ENCODE measurements at places on chromosomes 6 and 20. TPM values are rescaled to one million over a fixed set of nuclear protein-coding genes. Genes with fewer than 3 reads are reported as not detected.

DNA sequence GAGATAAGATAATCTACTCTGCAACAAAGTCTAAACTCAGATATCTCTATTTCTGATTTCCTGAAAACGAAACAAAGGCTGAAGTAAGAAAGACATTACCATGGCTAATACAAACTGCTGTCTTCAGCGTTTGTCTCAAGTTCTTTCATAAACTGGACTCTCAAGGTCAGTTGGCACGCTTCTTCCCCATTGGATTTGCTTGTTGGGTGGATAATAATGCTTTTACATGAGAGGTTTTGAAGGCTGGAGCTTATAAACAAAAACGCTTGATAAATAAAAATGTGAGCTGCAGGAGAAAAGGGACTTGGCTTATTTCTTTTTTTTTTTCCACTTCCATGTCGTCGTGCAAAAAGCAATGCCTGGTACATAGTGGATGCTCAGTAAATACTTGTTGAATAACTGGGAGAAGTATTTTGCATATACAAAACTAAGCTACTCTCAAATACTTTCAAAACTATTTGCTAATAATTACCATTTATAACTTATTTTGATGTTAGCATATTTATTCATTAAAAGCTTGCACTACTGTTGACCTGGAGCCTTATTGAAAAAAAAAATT, 65.7 kb upstream of the EEF1A1 start:
- peak; percentile 82 for DNase-seq
- peak overlapping the region; percentile 95 for H3K27ac ChIP-seq
- H3K27me3 ChIP-seq: no peaks in the 10 kb centered on the region
- H3K36me3 ChIP-seq: no peaks in the 10 kb centered on the region
- H3K4me3 ChIP-seq: no peak overlapping the region
- H3K4me1 ChIP-seq: peaks cover 9% of the 10 kb centered on the region

Gene SLC16A10
- 12.0 TPM for total RNA-seq

- DNase-seq: no peak
- H3K27me3 ChIP-seq: no peaks in the 10 kb centered on the region
These were observed 8.9 kb upstream of the LKAAEAR1 start for GRCh38 chr20:64093013-64093503.

Gene GTSF1L
- total RNA-seq: 79.2 TPM

Gene CCM2L
- total RNA-seq: 2.7 TPM

Gene CD83
- total RNA-seq: 6.2 TPM

Gene ADTRP
- 8.3 TPM for total RNA-seq

Gene PPP1R14C
- total RNA-seq: 22.4 TPM

GRCh38 chr6:124962639-124963415, 590 bp downstream of the RNF217 start:
- peaks cover 13% of the 10 kb centered on the region for H3K4me1 ChIP-seq
- H3K27ac ChIP-seq: peak overlapping the region; percentile 98
- no peaks in the 10 kb centered on the region for H3K27me3 ChIP-seq
- DNase-seq: peak; percentile 68

Gene ATP9A
- 89.3 TPM for total RNA-seq

Gene E2F1
- 19.9 TPM for total RNA-seq

Gene GCNT2
- 17.0 TPM for total RNA-seq

Gene FAM184A
- total RNA-seq: 36.3 TPM

- no peaks in the 10 kb centered on the region for H3K4me1 ChIP-seq
- H3K4me3 ChIP-seq: no peak overlapping the region
- no peaks in the 10 kb centered on the region for H3K36me3 ChIP-seq
- no peak overlapping the region for H3K27ac ChIP-seq
These were observed 4.9 kb downstream of the GPR31 start for GRCh38 chr6:167152862-167153261.

GRCh38 chr6:117169064-117169665, 96.2 kb upstream of the VGLL2 start:
- H3K36me3 ChIP-seq: no peaks in the 10 kb centered on the region
- no peak overlapping the region for H3K4me3 ChIP-seq
- no peaks in the 10 kb centered on the region for H3K27me3 ChIP-seq
- no peak overlapping the region for H3K27ac ChIP-seq
- DNase-seq: no peak

Gene HLA-DQB1
- total RNA-seq: 1.7 TPM

GRCh38 chr6:111803371-111803770, 69.9 kb downstream of the FYN start:
- H3K36me3 ChIP-seq: no peaks in the 10 kb centered on the region
- no peaks in the 10 kb centered on the region for H3K27me3 ChIP-seq
- DNase-seq: no peak
- H3K4me1 ChIP-seq: peaks cover 5% of the 10 kb centered on the region

Gene LHFPL5
- 0.24 TPM for total RNA-seq

DNA sequence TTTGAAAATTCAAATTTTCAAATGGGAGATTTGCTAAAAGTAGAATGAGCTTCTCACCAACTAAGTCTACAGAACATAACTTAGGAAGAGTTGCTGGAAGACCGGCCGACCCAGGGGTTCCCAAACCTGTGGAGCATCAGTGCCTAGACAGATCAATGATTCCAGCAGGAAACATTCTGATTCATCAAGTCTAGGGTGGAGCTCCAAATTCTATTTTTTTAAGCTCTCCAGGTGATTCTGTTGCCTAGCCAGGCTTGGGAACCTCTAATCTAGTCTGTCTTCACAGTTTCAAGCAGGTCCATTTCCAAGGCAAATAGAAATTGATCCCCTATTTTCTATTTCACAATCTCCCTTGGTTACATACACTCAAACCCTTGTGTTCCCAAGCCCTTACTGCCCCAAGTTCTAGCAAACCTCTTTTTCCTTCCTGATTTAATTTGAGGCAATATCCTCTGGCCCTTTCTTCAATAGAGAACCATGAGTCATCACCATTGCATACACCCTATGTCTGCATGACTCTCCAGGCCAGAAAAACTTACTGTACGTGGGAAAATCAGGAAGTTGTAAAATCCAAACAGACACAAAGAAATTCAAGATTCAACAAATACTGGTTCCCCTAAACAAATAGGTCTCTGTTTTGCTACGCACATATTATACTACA, 8.9 kb downstream of the ATXN1 start:
- no peak overlapping the region for H3K27ac ChIP-seq
- no peaks in the 10 kb centered on the region for H3K27me3 ChIP-seq
- H3K36me3 ChIP-seq: no peaks in the 10 kb centered on the region
- no peak for DNase-seq
- no peak overlapping the region for H3K4me3 ChIP-seq

- peaks cover 9% of the 10 kb centered on the region for H3K4me1 ChIP-seq
- no peak for DNase-seq
- H3K27me3 ChIP-seq: no peaks in the 10 kb centered on the region
- H3K4me3 ChIP-seq: no peak overlapping the region
These were observed 58.3 kb upstream of the HFE start for GRCh38 chr6:26028746-26029569.

DNA sequence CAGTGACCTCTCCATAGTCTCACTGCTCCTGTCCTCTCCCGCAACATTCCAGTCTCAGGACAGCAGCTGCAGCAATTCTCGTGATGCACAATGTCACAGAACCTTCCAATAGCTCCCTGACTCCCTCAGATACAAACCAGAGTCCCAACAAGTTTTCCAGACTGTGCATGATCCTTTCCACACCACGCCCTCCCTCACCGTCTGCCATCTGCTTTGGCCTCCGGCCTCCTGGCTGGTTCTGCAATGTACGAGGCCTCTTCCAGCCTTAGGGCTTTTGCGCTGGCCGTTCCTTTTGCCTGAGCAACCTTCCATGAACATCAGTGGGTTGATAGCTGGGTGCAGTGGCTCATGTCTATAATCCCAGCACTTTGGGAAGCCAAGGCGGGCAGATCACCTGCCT, 9.6 kb downstream of the FNDC1 start:
- H3K4me1 ChIP-seq: peaks cover 3% of the 10 kb centered on the region
- H3K4me3 ChIP-seq: no peak overlapping the region

Gene SLC17A2
- total RNA-seq: 0.31 TPM

DNA sequence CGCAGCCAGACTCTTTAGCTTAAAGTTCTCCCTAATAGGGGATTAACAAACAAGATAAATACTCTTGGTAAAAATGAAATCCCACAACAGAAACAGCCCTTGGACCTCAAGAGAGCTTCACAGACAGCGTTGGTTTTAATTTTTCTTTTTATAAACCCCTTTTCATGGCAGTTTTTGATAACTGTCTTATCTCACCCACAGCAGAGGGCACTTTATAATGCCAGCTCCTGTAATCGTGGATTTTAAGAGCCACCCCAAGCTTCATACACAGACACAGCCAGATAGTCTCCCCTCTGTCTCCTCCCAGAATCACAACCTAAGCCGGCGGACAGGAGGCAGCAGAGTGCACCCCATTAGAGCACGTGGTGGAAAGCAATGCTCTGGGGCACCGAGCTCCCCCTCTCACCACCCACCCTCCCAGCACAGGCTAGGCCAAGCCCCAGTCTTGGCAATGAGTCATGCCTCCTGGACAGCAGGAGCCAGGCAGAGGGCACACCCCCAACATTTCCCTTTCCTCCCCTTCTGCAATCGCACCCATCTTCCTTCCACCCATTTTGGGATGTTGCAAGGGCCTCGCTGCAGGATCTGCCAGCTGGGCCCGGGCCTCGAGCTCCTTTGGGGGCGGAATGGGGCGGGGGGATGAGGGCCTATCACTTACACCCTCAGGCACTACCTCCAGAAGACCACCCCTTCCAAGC, 2.4 kb downstream of the JAG1 start:
- H3K36me3 ChIP-seq: no peaks in the 10 kb centered on the region
- H3K27ac ChIP-seq: peak overlapping the region; percentile 98
- peak; percentile 81 for DNase-seq

Gene GPLD1
- 15.6 TPM for total RNA-seq

- H3K27me3 ChIP-seq: no peaks in the 10 kb centered on the region
- DNase-seq: peak; percentile 81
- no peak overlapping the region for H3K4me3 ChIP-seq
- H3K36me3 ChIP-seq: no peaks in the 10 kb centered on the region
These were observed 67.0 kb upstream of the SIRPA start for GRCh38 chr20:1827974-1828785.

DNA sequence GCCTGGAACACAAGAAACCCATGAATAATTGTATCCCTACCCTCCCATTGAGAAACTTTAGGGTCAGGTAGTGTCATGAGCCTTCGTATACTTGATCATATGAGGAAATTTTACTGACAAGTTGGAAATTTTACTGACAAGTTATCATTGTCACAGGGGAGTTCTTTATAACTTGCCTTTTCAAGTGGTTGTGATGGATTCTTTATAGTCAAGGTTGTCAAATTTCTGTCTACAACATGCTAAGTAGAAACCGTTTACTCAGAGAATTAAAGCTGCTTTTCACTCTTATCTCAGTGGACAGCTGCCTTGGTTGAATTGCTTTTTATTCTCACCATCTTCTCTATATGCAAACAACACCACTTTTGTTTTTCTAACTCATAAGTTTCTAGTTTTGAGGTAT, 1286.4 kb downstream of the EPHA7 start:
- H3K36me3 ChIP-seq: no peaks in the 10 kb centered on the region
- DNase-seq: no peak
- no peaks in the 10 kb centered on the region for H3K27me3 ChIP-seq
- H3K4me3 ChIP-seq: no peak overlapping the region
- no peaks in the 10 kb centered on the region for H3K4me1 ChIP-seq

DNA sequence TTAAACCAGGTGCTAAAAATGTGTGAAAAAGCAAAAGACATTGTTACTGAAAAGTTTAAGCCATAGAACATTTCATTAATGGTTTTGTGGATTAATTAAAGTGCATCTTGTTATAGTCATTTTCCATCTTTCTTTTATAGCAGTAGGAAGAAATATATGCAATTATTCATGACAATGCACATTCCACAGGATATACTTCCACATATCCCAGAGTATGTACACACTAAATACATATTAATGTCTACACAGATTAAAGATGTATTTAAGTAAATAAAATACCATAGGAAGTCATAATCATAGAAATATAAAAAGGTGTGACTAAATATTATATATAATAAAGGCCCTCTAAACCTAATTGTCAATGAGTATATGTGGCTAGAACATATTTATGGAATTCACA, 578.8 kb downstream of the PHF3 start:
- H3K4me1 ChIP-seq: no peaks in the 10 kb centered on the region
- no peaks in the 10 kb centered on the region for H3K36me3 ChIP-seq
- no peaks in the 10 kb centered on the region for H3K27me3 ChIP-seq
- H3K27ac ChIP-seq: no peak overlapping the region

Gene HM13
- 68.7 TPM for total RNA-seq

- H3K27me3 ChIP-seq: no peaks in the 10 kb centered on the region
- no peaks in the 10 kb centered on the region for H3K4me1 ChIP-seq
- no peaks in the 10 kb centered on the region for H3K36me3 ChIP-seq
- H3K4me3 ChIP-seq: no peak overlapping the region
- DNase-seq: peak; percentile 18
These were observed 26.9 kb upstream of the MOCS1 start for GRCh38 chr6:39961178-39961577.

GRCh38 chr6:2522521-2522920, 228.2 kb downstream of the MYLK4 start:
- H3K4me3 ChIP-seq: no peak overlapping the region
- H3K4me1 ChIP-seq: no peaks in the 10 kb centered on the region
- no peak overlapping the region for H3K27ac ChIP-seq
- no peaks in the 10 kb centered on the region for H3K27me3 ChIP-seq

- DNase-seq: peak; percentile 28
- H3K4me1 ChIP-seq: no peaks in the 10 kb centered on the region
- H3K4me3 ChIP-seq: no peak overlapping the region
- no peaks in the 10 kb centered on the region for H3K27me3 ChIP-seq
These were observed 31.7 kb upstream of the GNRH2 start for GRCh38 chr20:3011752-3012151.

DNA sequence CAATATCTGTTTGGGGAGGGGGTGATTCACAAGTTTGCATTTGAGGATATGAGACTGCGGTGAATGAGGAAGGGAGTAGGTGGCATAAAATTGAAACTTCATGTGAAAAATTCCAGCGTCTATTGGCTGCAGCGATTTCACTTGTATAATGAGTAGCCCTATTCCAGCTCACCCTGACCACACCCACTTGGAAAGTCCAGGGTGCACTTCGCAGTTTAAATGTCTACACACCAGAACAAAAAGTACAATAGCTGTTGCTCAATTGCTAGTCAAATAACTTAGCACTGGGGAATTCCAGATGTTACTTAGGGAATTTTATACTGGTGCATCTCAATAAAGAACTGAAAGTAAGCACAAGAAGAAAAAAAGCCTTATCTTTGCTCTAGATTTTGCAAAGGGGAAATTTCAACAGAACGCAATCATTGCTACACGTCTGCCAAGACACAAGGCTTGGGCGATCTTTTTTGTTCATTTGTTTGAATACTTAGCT, 6.3 kb downstream of the TNFAIP3 start:
- H3K27me3 ChIP-seq: no peaks in the 10 kb centered on the region
- H3K4me1 ChIP-seq: peaks cover 14% of the 10 kb centered on the region
- H3K36me3 ChIP-seq: peaks cover 3% of the 10 kb centered on the region

- H3K36me3 ChIP-seq: no peaks in the 10 kb centered on the region
- H3K4me1 ChIP-seq: peaks cover 4% of the 10 kb centered on the region
- peak; percentile 65 for DNase-seq
- no peaks in the 10 kb centered on the region for H3K27me3 ChIP-seq
- no peak overlapping the region for H3K27ac ChIP-seq
These were observed 7.6 kb downstream of the TREM1 start for GRCh38 chr6:41278699-41279405.

Gene PRDM13
- 0.68 TPM for total RNA-seq

Gene SOBP
- 27.2 TPM for total RNA-seq

Gene TINAG
- not detected for total RNA-seq

Gene PLEKHG1
- 130 TPM for total RNA-seq

Gene GMEB2
- 31.0 TPM for total RNA-seq
